IMR-90 (cell line): ENCODE measurements at places on chromosomes 5 and 9. TPM values are rescaled to one million over a fixed set of nuclear protein-coding genes. Genes with fewer than 3 reads are reported as not detected.

The FOXD4 gene
- polyA plus RNA-seq: 0.03 and 0.09 TPM in 2 replicates

The ZFP37 gene
- 0.75 and 0.84 TPM in 2 replicates for polyA plus RNA-seq

The TAL2 gene
- 0.26 TPM in 1 of 2 replicates, not detected in the other for polyA plus RNA-seq

The RELL2 gene
- polyA plus RNA-seq: 7.6 and 9.1 TPM in 2 replicates

GRCh38 chr5:131488463-131488862, 146.6 kb downstream of the RAPGEF6 start:
- DNase-seq: peak; percentile 7

DNA sequence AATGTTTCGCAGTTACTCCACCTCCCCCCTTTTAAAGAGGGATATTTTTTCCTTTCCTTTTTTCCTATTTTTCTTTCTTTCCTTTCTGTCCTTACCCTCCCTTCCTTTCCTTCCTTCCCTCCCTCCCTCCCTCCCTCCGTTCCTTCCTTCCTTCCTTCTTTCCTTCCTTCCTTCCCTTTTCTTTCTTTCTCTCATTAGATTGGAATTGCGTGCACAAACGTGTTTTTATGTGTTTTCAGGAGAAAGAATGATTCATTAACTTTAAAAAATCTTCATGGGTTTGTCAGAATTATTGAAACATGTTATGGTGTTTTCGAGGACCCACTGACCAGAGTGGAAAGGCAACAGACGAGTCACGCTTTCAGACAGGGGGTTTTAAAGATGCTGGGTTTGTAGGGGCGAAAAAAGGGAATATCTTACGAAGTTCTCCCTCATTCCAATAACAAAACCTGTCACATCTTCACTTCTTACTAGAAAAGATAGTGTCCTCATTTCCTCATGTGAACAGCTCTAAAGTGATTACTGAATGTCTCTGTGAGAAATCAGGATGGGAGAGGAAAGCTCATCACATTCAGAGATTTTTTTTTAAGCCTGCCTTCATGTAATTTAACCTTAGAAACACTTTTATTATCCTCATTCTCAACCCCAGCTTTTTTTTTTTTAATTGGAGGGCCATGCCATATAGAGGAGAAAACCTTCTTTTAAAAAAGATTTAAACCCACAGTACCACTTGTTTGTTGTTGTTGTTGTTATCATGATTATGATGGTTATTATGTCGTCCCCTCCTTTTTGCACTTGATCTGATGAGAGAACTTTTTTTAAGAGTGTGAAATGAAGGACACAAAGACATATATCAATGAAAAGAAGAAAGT, 21.9 kb downstream of the NR2F1 start:
- DNase-seq: no peak

DNA sequence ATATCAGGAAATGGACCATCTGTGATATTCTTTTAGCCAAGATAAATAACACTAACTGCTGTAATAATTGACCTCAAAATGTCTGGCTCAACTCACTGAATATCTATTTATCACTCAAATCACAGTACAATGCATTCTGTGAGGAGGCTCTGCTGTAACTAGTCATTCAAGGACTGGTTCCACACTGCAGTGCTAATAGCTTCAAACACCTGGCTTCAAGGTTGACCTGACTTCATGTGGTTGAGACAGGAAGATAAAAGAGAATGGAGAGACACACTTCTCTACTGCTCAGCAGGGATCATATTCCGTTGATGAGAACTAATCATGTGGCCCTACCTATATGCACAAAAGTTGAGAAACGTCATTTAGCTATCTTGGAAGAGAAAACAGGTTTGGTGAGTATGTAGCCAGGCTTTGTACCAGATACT, 3.4 kb upstream of the RHOBTB3 start:
- no peak for DNase-seq

- DNase-seq: no peak
These were observed 26.9 kb downstream of the DAP start for GRCh38 chr5:10734037-10734709.
